ENCODE measurements at places on chromosomes 5 and 9.
A peak's percentile ranks its signal among the peaks of the same experiment; 100 is the strongest.

DNA sequence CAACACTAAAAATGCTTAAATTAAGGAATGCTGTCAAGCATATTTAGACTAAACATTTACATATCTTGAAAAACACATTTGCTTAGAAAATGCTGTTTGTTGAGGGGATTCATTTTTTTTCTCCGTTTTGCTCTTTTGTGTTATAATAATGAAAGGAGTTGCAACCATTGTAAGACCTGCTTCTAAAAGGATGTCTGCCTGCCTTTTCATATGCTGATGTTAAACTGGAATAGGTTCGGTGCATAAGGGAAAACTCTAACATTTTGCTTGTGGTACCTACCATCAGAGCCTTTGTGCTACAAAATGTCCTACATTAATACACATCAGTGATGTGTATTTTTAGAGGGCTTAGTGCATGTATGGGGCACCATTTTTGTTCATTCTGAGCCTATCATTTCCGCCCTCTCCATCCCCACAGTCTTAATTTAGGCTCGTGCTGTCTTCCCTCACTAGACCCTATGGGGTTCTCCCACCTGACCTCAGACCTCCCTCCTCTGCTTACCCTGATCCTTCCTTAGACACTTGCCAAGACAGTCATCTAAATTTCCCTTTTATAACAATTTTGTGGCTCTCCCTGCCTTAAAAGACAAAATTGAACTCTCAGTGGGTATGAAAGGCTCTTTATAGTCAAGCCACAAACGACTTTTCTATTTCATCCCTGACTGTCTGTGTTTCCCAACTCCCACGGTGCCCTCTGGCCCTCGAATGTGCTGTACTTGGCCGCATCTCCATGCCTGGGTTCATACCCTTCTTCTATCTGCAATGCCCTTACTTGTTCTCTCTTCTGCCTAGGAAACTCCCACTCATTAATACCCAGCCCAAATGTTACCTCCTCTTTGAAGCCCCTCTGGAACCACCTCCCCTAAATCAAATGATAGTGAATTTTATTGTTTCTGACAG, 61.2 kb downstream of the CMYA5 start:
- DNase-seq, result no peak

DNA sequence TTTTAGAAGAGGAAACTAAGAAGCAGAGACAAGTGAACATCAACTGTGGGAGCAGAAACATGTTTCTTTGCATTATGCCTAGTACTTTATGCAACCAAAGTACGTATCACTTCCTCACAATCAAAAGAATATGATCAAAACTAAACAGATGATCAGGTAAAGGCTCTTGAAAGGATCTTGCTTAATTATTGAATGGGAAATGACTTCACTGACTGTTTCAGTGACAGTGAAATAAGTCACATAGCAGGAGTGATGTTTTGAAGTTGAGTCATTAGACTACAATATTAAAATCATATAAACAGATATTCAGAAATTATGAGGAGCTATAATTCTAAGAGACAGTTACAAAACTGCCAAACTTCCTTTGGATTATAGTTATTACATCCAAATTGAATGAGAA, 527.3 kb downstream of the MTRR start:
- DNase-seq, result no peak

GRCh38 chr5:32710550-32711361, at the start of gene NPR3:
Gene NPR3, plus strand, starts transcription at chr5:32711321. Its CDS starts 456 bp downstream, at chr5:32711777.
- peak; percentile 57 for DNase-seq

DNA sequence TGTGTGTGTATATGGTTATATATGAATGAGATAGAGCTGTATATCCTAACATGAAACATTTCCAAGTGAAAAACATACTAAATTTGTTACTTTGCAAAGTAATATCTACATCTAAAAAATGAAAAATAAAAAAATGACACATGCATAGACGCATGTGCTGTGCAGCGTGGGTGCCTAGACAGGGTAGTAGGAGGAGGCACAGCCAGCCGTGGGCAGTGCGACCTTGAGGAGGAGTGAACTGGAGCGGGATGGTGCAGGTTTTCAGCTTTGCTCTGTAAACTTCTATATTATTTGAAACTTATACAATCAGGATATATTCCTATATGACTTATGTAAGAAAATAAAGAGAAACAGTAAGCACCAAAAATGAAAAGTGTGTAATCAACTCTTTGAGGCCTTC, 15.0 kb upstream of the GLRX start:
- DNase-seq, result no peak

All from right hindlimb (tissue), 1 donor.